H1 (cell line): ENCODE measurements at places on chromosomes 5 and 9.

GRCh38 chr5:87184605-87185004 lies 83.1 kb upstream of the RASA1 start:
- no peaks in the 10 kb centered on the region for H3K4me1 ChIP-seq
- H3K36me3 ChIP-seq: no peaks in the 10 kb centered on the region
- no peaks in the 10 kb centered on the region for H3K27me3 ChIP-seq
- no peak for DNase-seq

- no peak overlapping the region for H3K4me3 ChIP-seq
- no peaks in the 10 kb centered on the region for H3K36me3 ChIP-seq
- no peaks in the 10 kb centered on the region for H3K27me3 ChIP-seq
- no peak for DNase-seq
- H3K27ac ChIP-seq: no peak overlapping the region
These were observed 103.7 kb upstream of the ITGA1 start for GRCh38 chr5:52684051-52684450.

DNA sequence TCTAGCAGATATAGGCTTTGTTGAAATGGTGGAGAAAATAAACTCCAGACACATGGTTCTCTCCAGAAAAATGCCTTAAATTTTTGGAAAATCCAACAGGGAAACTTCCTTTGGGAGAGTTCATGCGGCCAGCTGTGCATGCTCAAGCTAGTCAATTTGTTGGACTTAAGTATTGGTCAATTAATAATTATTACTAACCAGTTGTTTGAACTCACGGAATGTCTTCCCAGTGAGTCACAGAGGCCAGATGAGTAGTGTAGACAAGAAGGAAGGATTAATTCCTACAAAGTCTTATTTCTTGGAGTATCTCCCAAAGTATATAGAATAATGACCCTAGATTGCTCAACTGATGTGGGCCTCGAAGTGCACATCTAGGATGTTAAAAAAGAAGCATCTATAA lies 103.6 kb downstream of the MACIR start:
- no peak overlapping the region for H3K4me3 ChIP-seq
- H3K4me1 ChIP-seq: no peaks in the 10 kb centered on the region
- H3K27me3 ChIP-seq: no peaks in the 10 kb centered on the region
- DNase-seq: no peak
- H3K36me3 ChIP-seq: no peaks in the 10 kb centered on the region
- no peak overlapping the region for H3K27ac ChIP-seq

- no peak overlapping the region for H3K27ac ChIP-seq
- peaks cover 8% of the 10 kb centered on the region for H3K4me1 ChIP-seq
- no peaks in the 10 kb centered on the region for H3K27me3 ChIP-seq
- H3K4me3 ChIP-seq: no peak overlapping the region
These were observed 14.0 kb upstream of the PSMD5 start for GRCh38 chr9:120856700-120857099.

- H3K27ac ChIP-seq: no peak overlapping the region
- DNase-seq: no peak
- no peak overlapping the region for H3K4me3 ChIP-seq
- no peaks in the 10 kb centered on the region; the same call in 1 of the 2 replicates for H3K4me1 ChIP-seq
- no peaks in the 10 kb centered on the region for H3K27me3 ChIP-seq
These were observed 266.6 kb upstream of the GAS1 start for GRCh38 chr9:87213948-87214347.

DNA sequence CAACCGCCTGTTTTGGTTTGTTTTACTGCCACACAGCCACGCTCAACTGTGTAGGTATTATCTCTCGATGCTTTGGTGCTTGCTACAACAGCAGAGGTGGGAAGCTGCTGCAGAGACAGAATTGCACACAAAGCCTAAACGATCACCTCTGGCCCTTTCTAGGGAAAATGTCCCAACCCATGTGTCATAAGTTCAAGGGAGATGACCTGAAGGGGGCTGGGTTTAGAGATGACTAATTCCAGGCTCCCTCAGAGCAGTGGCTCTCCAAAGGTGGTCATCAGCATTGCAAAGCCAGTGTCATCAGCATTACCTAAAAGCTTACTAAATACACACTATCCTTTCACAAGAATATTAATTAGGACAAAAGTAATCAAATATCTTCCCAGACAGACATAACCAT lies 10.9 kb downstream of the ZNF622 start:
- H3K27ac ChIP-seq: no peak overlapping the region
- H3K27me3 ChIP-seq: no peaks in the 10 kb centered on the region
- H3K4me1 ChIP-seq: no peaks in the 10 kb centered on the region
- H3K4me3 ChIP-seq: no peak overlapping the region
- no peak for DNase-seq

GRCh38 chr5:173281910-173282309 lies 46.3 kb downstream of the STC2 start:
- H3K27ac ChIP-seq: no peak overlapping the region
- H3K4me1 ChIP-seq: no peaks in the 10 kb centered on the region
- no peaks in the 10 kb centered on the region for H3K36me3 ChIP-seq
- peak; percentile 43 for DNase-seq

- no peak overlapping the region for H3K4me3 ChIP-seq
- no peaks in the 10 kb centered on the region for H3K36me3 ChIP-seq
- H3K27ac ChIP-seq: no peak overlapping the region
- H3K4me1 ChIP-seq: peaks cover 4% of the 10 kb centered on the region; the same call in 1 of the 2 replicates
- no peak for DNase-seq
These were observed 22.6 kb downstream of the SSBP2 start for GRCh38 chr5:81728301-81728700.

GRCh38 chr5:131406975-131407638 lies 143.3 kb downstream of the CDC42SE2 start:
- H3K27me3 ChIP-seq: no peaks in the 10 kb centered on the region
- no peak for DNase-seq
- H3K27ac ChIP-seq: no peak overlapping the region
- H3K4me1 ChIP-seq: no peaks in the 10 kb centered on the region

DNA sequence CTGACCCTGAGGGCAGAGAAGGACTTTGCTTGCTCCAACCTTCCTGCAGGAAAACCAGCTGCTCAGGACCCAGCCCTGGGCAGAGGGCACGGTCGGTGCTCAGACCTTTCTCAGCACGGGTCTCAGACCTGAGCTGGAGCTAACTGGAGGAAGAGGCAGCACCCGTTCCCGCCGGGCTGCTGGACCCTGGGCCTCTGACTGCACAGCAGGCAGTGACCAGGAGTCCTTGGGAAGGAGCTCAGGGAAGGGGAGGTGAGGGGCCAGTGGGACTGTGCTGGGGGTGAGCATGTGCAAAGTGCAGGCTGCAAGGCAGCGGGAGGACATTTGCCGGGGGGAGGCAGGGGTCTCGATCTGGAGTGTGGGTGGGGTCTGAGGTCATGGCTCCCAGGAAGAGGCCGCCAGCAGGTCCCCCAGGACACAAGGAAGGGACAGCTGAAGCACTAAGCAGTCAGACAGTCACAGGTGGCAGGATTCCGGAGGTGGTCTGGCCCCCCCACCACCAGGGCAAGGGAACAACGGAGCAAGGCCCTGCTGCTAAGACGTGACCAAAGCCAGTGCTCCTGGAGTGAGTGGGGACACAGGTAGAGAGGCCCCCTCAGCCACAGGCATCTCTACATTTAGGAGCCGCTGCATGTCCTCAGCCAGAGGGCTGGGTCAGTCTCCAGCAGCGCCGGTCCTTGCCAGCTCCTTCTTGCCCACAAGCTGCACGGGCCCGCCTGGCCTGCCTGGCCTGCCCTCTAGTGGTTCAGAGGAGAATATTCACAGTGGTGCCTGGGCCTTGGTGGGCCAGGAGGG lies 4.8 kb upstream of the DPM2 start:
- H3K27me3 ChIP-seq: no peaks in the 10 kb centered on the region
- H3K4me3 ChIP-seq: no peak overlapping the region
- no peak overlapping the region for H3K27ac ChIP-seq
- H3K4me1 ChIP-seq: peaks cover 13% of the 10 kb centered on the region
- peak; percentile 83 for DNase-seq
- H3K36me3 ChIP-seq: peaks cover 14% of the 10 kb centered on the region

DNA sequence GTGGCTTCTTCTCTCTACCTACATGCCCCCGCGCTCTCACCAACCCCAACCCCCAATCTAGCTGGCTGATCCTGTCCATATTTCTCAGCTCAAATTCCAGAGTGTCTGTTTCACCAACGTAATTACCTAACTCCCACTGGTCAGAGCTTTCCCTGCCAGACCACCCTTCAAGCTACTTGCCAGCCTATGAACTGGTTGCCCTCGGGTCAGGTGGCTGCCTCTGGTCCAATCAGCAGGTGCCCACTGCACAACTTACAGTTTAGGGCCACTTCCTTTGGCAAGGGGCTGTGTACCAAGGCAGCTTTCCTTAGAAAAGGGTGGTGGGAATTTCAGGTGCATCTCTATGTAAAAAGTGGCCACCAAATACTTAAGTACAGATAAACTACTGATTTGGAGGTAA lies 92.2 kb upstream of the SLC30A5 start:
- no peak overlapping the region for H3K27ac ChIP-seq
- no peak for DNase-seq
- no peaks in the 10 kb centered on the region for H3K27me3 ChIP-seq
- H3K4me3 ChIP-seq: no peak overlapping the region
- no peaks in the 10 kb centered on the region for H3K36me3 ChIP-seq
